ENCODE measurements at places on chromosomes 6 and 20.

DNA sequence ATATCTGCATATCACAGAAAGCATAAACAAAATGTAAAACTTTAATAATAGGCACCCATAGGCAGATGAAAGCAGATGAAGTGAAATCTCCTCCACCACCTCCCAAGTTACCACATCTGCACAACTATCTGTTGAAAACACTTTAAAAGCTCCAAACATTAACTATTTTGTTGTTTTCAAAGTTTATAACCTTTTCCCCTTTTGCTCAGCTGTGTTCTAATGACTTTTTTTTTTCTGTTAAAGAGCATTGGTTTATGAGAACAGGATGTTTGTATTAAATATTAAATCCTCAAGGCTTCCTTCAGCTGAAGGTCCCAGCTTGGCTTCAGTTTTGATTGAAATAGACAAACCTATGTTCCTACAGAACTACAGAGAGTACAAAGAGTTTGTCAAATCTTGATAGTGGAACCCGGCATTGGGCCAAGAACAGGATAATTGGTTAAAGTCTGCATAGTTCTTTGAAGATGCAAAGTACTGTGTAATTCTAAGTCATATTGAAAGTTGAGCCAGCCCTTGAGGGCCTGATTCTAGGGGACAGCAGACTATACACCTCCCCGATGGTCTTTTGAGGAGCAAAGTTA is 255.1 kb upstream of the JAG1 start:
- no peak for DNase-seq

- no peak for DNase-seq
These were observed 234.9 kb downstream of the OGFRL1 start for GRCh38 chr6:71523548-71523947.

DNA sequence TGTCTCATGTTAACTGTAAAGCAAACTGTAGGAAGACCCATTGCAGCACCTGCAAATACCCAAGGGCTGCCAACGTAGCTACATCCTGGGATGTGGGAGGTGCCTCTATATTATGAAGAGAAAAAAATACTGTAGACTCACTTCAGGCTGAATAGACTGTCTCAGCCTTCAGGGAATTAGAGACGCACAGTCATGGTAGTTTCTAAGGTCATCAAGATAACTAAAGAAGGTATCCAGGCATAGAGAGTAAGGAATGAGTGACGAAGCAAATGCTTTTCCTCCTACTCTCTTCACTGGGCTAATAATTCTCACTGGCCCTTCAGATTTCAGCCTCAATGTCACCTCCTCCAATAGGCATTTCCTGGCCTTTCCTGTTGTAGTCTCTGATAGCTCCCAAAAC is 121.6 kb upstream of the ECI2 start:
- DNase-seq, result no peak

DNA sequence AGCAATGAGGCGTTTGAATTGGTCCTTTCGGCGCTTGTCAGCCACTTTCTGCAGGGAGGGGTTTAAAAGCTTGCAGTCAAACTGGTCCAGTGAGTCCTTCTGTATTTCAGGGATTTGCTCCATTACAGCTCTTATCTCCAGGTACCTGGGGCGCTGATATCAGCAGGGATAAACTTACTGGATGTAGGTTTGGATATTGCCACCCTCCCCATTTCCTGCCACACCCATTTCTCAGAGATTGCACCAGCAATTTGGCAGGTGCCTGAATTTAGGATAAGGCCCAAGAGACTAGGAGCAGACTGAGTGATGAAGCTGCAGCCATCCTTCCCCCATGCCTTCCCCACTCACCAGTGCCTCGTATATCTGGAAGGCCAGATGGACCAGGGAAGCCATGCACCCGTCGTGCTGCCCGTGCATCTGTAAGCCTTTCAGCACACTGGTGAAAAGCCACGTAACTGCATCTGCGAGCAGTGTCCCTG is 7.6 kb downstream of the POLR1C start:
- DNase-seq, result no peak

GRCh38 chr20:63635431-63636141 is 8.7 kb upstream of the GMEB2 start:
- DNase-seq, result peak; percentile 41

DNA sequence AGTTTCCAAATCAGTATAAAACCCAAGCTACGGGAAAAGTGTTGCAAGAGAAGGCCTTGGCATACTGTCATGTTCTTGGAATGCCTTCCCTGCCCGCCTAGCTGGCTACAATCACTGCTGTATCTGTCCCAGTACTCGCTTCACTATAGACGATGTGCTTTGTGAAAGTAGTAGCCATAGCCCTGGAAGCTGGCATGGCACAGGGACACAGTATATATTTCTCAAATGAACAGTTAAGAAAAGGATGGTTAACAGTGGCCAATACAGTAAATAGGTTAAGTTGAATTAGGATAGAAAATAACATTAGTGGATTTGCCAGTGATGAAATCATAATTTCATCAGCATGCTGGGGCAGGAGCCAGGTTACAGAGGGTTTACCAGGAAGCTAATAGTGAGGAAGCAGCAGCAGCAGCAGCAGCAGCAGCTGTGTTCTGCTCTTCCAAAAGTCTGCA is 499.3 kb downstream of the CDKAL1 start:
- no peak for DNase-seq

DNA sequence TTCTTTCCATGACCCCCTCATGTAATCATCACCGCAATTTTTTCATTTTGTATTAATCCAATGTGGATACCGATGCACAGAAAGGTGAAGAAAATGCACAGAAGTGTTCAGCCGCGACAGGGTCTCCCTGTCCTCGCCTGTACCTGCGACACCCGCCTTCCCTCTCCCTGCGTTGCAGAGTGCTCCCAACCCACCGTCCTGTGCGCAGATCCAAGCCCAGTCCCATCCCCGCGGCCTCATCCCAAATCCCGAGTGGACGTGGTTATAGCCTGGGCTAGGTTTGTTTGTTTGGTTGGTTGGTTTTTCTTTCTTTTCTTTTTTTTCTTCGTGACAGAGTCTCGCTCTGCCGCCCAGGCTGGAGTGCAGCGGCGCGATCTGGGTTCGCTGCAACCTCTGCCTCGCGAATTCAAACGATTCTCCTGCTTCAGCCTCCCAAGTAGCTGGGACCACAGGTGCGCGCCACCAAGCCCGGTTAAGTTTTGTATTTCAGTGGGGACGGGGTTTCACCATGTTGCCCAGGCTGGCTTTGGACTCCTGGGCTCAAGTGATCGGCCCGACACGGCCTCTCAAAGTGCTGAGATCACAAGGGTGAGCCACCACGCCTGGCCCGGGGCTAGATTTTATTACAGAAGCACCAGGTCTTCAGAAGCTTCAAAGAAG is 536 bp upstream of the RAET1G start:
- DNase-seq, result no peak

DNA sequence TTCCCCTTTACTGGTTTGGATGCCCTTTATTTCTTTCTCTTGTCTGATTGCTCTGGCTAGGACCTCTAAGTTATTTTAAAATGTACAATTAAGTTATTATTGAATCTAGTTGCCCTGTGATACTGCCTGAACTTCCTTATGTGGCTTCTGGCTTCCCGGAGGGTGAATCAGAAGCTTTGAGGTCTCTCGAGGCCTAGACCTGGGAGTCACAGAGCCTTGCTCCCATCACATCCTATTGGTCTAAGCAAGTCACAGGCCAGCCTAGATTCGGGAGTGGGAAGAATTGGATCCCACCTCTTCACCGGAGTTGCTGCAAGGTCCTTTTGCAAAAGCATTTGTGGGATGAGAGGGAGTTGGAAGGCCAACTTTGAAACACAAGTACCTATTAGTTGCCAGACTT is 15.2 kb downstream of the BCAS4 start:
- no peak for DNase-seq

DNA sequence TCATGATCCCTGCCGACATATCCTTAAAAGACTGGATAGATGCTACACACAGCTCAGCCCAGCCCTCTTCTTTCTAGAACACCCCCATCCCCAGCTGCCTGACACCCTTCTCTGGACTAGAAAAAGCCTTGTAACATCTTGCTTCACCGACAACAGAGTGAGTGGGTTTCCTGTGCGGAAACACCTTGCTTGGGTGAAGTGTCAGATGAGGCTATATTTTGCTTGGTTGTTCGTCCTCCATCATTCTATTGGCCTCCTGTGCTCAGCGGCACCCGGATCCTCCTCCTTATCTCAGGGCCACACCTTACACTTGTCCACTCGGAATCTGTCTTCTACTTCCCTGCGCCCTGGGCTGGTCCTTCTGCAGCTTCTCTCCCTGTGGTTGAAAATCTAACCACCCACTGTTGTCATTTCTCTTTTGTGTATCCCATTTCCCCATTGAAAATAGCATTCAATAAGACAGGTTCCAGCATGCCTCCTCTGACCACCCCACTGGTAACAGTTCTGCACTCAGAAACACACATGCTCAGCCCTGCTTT is 101.3 kb upstream of the MLN start:
- no peak for DNase-seq

- no peak for DNase-seq
These were observed 147.4 kb upstream of the OLIG3 start for GRCh38 chr6:137641474-137642077.

GRCh38 chr20:9148291-9148690 is 79.4 kb downstream of the PLCB4 start:
- no peak for DNase-seq

DNA sequence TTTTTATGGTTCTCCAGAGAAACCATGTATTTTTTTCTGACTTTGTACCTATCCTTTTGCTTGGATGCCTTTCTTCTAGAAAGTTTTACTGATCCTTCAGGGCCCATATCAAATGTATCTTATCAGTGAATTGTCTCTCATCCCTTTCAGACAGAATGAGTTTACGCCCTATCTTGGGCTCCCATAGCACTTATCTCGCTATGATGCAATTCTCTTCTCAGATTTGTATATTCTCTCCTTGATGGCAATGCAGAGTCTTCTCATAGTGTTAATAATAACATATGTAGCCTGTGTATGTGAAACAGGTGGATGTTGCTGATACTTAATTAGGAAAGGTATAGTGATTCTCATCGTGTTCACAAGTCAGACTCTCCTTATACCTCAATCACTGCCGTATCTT is 336.2 kb downstream of the UTRN start:
- no peak for DNase-seq

GRCh38 chr20:2280082-2280481 is 15.7 kb upstream of the TGM3 start:
- DNase-seq, result no peak

GRCh38 chr6:30612213-30612612 is 4.8 kb downstream of the PPP1R10 start:
- no peak for DNase-seq

- DNase-seq, result no peak
These were observed 68.0 kb upstream of the MBOAT1 start for GRCh38 chr6:20280288-20280621.

DNA sequence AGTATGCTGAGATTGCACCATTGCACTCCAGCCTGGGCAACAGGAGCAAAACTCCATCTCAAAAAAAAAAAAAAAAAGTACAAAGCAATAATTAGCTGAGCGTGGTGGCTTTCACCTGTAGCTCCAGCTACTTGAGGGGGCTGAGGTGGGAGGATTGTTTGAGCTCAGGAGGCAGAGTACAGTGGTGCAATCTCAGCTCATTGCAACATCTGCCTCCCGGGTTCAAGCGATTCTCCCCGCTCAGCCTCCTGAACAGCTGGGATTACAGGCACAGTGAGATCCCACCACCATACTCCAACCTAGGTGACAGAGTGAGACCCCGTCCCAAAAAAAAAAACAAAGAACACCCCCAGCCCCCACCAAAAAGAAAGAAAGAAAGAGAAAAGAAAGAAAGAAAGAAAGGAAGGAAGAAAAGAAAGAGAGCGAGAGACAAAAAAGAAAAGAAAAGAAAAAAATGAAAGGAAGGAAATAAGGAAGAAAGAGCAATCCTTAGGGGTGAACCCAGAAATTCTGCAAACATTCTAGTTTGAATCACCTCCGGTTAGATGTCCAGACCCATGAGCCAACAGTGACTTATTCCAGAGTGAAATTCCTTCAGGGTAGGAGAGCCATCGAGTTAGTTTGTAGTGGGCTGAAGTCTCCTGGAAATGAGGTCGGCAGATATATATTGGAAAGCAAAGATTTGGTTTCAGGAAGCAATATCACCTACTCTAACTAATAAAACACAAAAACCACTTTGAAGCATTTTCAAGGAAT is 3.2 kb upstream of the RIPOR3 start:
- no peak for DNase-seq

DNA sequence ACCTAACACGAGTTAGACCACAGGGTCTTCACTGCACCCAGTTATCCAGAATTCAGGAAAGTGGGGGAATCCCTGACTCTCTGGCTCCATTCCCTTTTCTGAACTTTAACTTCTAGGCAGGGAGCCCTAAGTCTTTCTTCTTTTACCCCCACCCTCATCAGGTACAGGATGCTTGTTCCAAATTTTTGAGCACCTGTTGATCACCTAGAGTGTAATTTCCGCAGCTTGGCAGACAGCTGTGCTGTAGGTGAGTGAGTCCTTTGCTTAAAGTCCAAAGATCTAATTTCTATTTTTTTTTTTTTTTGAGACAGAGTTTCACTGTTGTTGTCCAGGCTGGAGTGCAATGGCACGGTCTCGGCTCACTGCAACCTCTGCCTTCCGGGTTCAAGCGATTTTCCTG is 89.5 kb upstream of the AKIRIN2 start:
- no peak for DNase-seq

- no peak for DNase-seq
These were observed 352.0 kb upstream of the MARCKS start for GRCh38 chr6:113505084-113505699.
